ENCODE measurements at places on chromosomes 5 and 9.

DNA sequence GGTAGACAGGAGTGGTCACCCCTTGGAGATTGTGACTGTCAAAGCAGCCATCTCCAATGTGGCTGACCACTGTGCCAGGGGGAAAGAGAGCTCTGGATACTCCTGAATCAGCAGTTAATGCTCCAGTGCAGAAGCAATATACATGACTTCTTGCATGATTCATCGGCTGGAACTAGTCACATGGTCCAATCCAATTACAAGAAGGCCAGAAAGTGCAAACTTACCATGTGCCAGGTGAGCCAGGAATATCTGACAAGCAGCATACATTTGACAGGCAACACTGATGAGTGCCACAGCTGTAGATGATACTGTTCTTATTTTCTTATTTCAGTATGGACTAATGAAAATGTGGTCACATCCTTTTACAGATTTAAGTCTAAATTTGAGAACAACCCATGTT lies 440.0 kb upstream of the MPDZ start:
- DNase-seq, result peak; percentile 3

- no peak for DNase-seq
Observed at GRCh38 chr9:131720330-131720729, 19.5 kb downstream of the RAPGEF1 start.

- DNase-seq, result no peak
Observed at GRCh38 chr9:70034271-70034711, 9.4 kb upstream of the MAMDC2 start.

GRCh38 chr9:127755061-127756060 lies 20.3 kb upstream of the TOR2A start:
- DNase-seq, result no peak

- DNase-seq, result peak; percentile 2
Observed at GRCh38 chr9:101028346-101029314, at the start of gene PLPPR1. Gene PLPPR1, plus strand, starts transcription at chr9:101028727.

GRCh38 chr5:127723571-127723970 lies 20.4 kb downstream of the CCDC192 start:
- peak; percentile 38 for DNase-seq

DNA sequence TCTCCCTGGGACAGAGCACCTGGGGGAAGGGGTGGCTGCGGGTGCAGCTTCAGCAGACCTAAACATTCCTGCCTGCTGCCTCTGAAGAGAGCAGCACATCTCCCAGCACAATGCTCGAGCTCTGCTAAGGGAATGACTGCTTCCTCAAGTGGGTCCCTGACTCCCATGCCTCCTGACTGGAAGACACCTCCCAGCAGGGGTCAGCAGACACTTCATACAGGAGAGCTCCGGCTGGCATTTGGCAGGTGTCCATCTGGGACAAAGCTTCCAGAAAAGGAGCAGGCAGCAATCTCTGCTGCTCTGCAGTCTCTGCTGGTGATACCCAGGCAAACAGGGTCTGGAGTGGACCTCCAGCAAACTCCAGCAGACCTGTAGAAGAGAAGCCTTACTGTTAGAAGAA lies 77.2 kb downstream of the SLCO6A1 start:
- DNase-seq, result no peak

DNA sequence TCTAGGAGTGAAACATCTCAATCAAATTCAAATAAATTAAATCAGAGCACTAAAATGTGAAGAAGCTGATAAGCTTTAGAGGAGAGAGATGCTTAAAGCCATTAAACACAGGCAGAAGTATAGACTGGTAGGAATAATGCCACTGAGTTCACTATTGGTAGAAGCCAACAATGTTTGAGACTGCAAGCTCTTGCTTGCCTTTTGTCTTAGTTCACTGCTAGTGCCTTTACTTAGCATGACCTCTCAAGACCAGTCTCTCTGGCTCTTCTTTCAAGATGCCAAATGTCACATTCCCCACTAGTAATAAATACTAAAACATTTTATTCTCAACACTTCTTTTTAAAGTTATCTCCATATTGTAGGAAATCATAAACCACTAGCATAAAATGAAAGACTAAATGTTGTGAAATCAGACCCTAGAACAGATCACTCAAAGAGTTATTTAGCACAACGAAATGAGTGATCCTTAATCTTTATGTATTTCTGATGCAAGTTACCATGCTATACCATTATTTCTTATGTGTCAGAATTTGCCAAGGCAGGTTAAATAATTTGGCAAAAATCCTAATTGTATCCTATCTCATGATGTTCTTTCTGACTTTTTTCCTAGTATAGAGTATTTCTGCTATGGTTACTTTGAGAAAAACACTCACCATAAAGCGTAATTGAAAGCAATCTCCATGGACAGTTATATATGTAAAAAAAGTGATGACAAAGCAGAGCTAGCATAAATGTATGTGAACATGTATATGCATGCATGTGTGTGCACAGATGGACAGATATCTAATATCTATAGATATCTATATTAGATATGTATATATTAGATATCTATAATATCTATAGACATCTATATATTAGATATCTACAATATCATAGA lies 57.5 kb downstream of the PJA2 start:
- DNase-seq, result no peak

DNA sequence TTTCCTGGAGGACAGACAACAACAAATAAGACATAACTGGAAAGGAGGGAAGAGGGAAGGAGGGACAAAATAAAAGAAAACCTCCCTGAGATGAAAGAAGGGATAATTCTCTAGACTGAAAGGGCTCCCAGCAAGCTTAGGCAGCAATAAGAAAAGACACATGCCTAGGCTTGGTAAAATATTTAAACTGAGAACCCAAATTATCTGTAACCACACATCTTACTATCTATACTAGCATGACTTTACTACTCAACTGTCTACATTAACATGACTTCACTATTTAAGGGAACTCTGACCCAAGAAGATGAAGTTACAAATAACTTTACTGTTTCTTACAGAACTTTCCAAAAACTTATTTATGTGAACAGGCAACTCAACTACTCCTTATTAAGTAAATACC lies 95.9 kb downstream of the EPB41L4A start:
- no peak for DNase-seq

- DNase-seq, result no peak
Observed at GRCh38 chr9:38138276-38138675, 69.2 kb upstream of the SHB start.

GRCh38 chr5:40478766-40479165 lies 200.9 kb upstream of the PTGER4 start:
- DNase-seq, result no peak

- DNase-seq, result no peak
Observed at GRCh38 chr9:4339836-4340560, 40.1 kb upstream of the GLIS3 start.

- DNase-seq, result no peak
Observed at GRCh38 chr5:148248894-148249293, 10.6 kb downstream of the MARCOL start.

- no peak for DNase-seq
Observed at GRCh38 chr9:115969096-115969495, 184.5 kb upstream of the PAPPA start.

GRCh38 chr5:120567921-120568320 lies 103.8 kb downstream of the PRR16 start:
- DNase-seq, result no peak

DNA sequence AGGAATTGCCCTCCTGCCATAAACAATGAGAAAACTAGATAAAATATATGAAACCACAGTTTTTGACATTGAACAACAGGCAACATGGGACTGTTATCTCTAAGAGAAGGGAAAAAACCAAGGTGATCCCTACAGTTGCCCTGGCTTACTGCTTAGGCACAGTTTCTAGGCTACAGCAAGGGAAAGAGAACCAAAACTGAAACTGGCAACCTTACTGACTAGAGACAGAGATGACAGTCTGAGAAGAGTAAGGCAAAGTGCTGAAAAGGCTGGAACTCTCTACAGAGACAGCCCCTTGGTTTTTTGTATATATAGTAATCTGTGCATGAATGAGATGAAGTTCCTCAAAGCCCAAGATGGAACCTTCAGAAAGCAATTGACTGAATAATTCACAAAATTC lies 36.2 kb upstream of the REEP2 start:
- DNase-seq, result no peak

DNA sequence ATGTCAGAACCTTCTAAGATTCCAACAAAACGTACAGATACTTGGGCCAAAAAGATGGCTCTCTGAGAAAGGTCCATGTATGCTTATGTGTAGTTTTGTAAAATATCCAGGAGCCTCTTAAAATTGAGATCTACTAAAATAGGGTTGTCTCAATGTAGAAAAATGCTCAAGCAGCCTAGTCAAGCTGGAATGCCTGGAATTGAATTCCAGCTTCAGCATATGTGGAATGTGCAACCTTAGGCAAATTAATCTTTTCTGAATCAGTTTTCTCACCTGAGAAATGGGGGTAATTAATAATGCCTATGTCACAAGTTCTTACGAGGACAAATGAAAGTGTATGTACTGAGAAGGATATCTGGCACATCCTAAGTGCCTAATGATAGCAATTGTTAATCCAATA lies 662.4 kb downstream of the DTWD2 start:
- no peak for DNase-seq

DNA sequence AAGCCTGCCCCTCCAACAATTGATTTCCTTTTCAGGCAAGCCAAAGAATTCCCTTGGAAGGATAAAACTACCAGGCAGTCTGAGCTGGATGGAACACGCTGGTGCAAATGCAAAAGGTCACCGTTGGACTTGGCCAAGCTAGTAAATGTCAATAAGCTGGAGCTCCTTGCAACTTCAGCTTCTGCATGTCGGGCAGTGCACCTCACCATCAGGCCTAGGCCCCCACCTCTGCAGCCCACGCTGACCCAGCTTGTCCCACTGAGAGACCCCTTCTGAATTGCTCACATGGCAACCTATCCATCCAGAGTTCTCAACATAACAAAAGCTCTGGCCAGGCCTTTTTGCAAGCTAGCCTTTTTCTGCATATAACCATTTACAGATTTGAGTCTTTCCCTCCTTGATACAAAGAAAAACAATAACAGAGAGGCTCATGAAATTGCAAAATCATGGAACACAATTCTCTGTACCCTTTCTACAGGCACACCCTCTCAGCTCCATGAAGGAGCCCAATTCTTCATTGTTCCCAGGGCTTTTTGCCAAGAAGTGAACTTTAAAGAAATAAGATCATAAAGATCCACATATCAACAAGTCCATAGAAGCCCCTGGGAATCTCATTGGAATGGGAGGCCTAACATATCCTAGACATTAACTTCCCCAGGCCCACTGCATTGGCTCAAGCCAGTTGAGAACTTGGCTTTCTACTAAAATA lies 123.9 kb upstream of the SLIT3 start:
- no peak for DNase-seq

- DNase-seq, result peak; percentile 43
Observed at GRCh38 chr9:111897601-111898137, 1.1 kb downstream of the UGCG start.

DNA sequence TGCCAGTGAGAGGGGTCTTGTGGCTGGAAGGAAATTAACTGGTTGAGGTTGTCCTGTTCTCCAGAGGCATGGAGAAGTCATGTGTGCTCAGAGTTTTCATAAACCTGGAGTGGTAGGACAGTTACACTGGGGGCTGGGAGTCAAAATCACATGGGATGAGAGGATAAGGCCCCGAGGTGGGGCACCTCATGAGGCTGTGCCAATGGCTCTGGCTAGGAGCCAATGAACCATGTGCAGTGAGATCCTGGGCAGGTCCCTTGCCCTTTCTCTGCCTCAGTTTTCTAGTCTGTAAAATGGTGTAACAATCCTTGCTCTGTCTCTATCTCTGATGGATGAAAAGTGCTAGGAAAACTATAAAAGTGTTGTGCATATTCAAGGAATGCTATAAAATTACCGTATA lies 7.0 kb upstream of the SYNPO start:
- DNase-seq, result no peak

DNA sequence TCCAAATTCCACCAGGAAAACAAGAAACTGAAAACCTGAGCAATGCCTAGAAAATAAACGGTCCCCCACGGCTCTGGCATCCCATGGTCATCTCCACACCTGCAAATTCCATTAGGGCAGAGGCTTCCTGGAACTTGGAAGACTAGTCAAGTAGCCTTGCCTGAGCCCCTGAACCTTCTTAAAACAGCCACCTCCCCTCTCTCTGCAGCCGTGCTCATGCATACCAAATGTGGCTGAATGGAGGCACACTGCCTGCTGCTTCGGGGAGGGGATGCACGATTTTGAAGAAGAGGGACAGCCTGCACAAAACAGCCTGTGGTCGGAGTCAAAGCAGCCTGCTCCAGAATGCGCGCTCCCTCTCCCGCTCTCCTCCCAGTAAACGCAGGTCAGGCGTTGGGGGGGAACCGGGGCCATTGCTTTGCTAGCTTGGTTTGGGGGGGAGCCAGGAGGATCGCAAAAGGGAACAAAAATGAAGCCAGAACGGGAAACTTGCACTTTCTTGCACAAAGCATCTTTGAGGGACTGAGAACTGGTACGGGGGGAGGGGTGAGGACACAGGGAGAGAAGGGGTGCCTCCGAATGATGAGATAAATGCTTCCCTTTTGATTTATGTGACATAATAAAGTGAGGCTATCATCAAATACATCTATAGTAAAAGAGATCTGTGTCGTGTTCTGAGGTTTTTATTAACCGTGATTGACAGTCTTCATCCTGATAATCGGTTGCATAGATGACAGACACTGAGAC lies at the start of gene TRPM3:
TRPM3 (minus strand) TSS at position 347 of the 747 bp plus-strand sequence; CDS start at position 80, 267 bp downstream.
- DNase-seq, result no peak

DNA sequence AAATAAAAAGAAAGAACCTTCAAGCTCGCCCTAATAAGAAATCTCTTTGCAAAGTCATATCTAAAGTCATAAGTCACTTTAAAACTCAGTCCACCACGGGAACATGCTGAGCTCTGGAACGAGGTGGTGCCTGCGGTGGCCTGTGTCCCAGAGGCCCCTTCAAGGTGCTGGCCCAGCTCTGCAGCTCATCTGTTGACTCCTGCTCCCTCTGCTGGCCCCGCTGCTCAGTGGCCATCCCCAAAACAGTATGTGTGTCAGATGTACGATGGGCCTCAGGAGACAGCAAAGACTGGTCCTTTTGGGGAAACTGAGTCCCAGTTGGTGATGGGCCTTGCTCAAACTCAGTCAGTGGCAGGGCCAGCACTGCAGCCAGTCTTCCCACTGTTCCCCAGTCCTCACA lies 22.8 kb upstream of the FOXB2 start:
- DNase-seq, result peak; percentile 35

DNA sequence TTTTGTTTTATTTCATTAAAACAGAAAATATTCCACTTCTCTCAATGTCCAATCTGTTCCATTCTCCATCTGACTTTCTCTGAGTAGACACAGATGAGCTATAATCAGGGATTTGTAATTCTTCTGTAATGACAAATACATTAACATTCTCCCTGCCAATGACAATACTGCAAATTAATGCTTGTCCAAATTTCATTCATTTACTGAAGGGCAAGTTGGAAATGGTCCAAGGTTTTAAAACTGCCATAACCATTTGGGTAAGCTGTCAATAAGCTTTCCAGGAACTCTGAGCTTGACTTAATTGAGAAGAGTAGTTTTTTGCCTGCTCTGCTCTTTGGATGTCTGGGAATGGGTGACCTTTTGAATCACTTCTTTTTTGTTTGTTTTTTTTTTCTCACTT lies 253.5 kb downstream of the DMRTA1 start:
- DNase-seq, result no peak

GRCh38 chr5:55858104-55858503 lies 6.9 kb downstream of the IL31RA start:
- no peak for DNase-seq

All from fibroblast of villous mesenchyme (primary cell).